ENCODE measurements at places on chromosomes 1 and 21. TPM values are rescaled to one million over a fixed set of nuclear protein-coding genes. Genes with fewer than 3 reads are reported as not detected.

DNA sequence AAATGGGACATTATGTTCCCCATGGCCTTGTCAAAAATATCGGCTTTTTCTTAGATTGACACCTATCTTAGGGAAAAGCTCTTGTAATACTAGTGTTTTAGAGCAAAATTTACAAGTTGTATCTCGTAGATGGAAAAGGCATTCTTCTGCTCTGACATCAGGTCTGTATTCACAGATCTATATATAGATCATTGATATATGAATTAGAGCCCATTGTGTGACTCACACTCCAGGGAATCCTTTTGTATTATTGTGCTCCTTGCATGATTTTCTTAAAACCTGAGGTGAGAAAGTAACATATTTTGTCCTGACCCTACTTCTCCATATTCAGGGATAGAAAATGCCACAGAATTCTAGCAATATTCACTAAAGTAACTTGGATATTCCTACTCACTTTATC is 1160.8 kb upstream of the B3GALT2 start:
- no peaks in the 10 kb centered on the region for H3K27me3 ChIP-seq
- H3K4me1 ChIP-seq, result no peaks in the 10 kb centered on the region
- H3K4me3 ChIP-seq, result no peak overlapping the region
- no peak overlapping the region for H3K27ac ChIP-seq

DNA sequence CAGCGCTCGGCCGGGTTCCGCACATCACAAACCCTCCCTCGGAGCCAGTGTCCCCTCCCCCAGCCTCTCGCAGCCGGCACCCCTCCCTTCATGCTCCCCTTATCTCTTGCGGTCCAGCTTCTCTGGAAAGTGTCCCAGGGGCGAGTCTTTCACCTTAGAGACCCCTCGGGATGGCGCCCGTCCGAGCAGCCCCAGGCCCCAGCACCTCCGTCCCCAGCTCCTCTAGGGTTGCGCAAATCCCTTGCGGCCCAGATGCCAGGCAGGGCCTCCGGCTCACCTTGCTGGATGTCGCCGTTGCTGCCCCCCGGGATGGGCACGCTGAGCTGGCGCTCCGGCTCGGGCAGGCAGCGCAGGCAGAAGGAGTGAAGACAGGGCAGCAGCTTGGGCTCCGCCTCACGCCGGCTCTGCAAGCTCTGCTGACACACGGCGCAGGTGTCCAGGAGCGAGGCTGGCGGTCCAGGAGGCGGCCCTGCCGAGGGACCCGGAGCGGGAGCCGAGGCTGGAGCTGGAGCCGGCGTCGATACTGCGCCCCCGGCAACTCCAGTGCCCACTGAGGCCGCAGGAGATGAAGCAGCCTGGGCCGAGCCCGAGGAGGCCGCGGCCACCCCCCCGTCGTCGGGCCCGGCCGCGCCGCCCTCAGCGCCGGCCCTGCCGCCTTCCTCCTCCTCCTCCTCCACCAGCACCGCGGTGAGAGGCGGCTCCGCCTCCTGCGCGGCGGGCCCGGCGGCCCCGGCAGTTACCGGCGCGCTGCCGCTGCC is 550 bp downstream of the TRIM33 start:
- DNase-seq, result peak; percentile 69
- H3K36me3 ChIP-seq, result no peaks in the 10 kb centered on the region
- H3K4me3 ChIP-seq, result peak overlapping the region; percentile 93
- H3K27ac ChIP-seq, result peak overlapping the region; percentile 97
- no peaks in the 10 kb centered on the region for H3K27me3 ChIP-seq

- H3K36me3 ChIP-seq, result no peaks in the 10 kb centered on the region
- no peaks in the 10 kb centered on the region for H3K27me3 ChIP-seq
- DNase-seq, result no peak
- H3K4me1 ChIP-seq, result peaks cover 14% of the 10 kb centered on the region
- no peak overlapping the region for H3K4me3 ChIP-seq
Measured at GRCh38 chr1:66274634-66275033, 259.3 kb upstream of the SGIP1 start.

DNA sequence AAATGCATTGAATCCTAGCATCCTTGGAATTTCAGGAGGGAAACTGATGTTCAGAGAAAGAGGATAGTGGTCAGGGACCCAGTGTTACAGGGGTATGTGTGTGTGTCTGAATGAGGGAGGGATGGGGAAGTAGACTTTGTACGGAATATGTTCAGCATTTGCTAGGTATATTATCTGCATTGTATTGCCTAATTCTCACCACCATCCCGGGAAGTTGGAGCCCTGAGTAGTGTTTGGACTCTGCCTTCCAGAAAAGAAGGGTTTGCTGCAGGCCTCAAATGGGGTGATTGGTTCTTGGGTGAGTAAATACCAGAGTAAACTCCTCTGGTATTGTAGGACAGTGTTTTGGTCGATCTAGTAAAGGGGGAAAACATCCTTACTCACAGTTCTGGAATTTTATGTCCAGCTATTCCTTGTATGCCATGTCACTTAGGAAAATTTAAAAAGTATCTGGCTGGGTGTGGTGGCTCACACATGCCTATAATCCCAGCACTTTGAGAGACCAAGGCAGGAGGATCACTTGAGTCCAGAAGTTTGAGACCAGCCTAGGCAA is 7.1 kb upstream of the ZNF496 start:
- no peak overlapping the region for H3K27ac ChIP-seq
- H3K4me1 ChIP-seq, result peaks cover 1% of the 10 kb centered on the region
- H3K27me3 ChIP-seq, result no peaks in the 10 kb centered on the region
- DNase-seq, result no peak
- H3K36me3 ChIP-seq, result no peaks in the 10 kb centered on the region

- H3K27me3 ChIP-seq, result no peaks in the 10 kb centered on the region
- peak overlapping the region; percentile 32 for H3K27ac ChIP-seq
- peaks cover 59% of the 10 kb centered on the region for H3K4me1 ChIP-seq
- H3K36me3 ChIP-seq, result no peaks in the 10 kb centered on the region
- DNase-seq, result no peak
- H3K4me3 ChIP-seq, result no peak overlapping the region
Measured at GRCh38 chr1:172476218-172476811, 32.4 kb upstream of the PIGC start.

KRTAP10-7 gene
- total RNA-seq, result not detected

PFKFB2 gene
- 4.9 TPM for total RNA-seq

GRCh38 chr1:45299981-45300668 is 26.6 kb upstream of the HPDL start:
- H3K27me3 ChIP-seq, result no peaks in the 10 kb centered on the region
- peaks cover 11% of the 10 kb centered on the region for H3K4me1 ChIP-seq
- H3K36me3 ChIP-seq, result no peaks in the 10 kb centered on the region

IFI16 gene
- 11.2 TPM for total RNA-seq

PIK3C2B gene
- 11.4 TPM for total RNA-seq

- peaks cover 30% of the 10 kb centered on the region for H3K4me1 ChIP-seq
- no peak for DNase-seq
- H3K36me3 ChIP-seq, result no peaks in the 10 kb centered on the region
- no peak overlapping the region for H3K27ac ChIP-seq
- H3K27me3 ChIP-seq, result no peaks in the 10 kb centered on the region
- H3K4me3 ChIP-seq, result no peak overlapping the region
Measured at GRCh38 chr1:52918201-52918600, 3.3 kb downstream of the ECHDC2 start.

GRCh38 chr21:33546086-33546485 is 3.2 kb downstream of the SON start:
- DNase-seq, result no peak
- no peak overlapping the region for H3K4me3 ChIP-seq
- H3K27ac ChIP-seq, result no peak overlapping the region
- peaks cover 13% of the 10 kb centered on the region for H3K36me3 ChIP-seq
- no peaks in the 10 kb centered on the region for H3K27me3 ChIP-seq

DNA sequence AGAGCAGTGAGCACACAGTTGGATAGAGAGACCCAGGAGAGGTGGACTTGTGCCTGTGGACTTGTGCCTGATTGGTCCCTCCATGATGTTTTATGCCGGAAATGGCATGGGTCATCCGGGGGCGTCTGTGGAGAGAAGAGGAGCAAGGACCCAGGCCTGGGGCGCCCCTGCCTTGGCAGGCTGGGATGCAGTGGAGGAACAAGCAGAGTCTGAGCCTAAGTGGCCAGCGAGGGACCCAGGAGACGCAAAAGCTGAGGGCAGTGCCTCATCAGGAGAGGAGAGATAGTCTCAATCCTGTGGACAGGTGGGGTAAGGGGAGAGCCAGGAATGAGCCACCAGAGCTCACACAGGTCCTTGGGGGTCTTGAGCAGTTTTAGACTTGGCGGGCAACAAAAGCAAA is 146.9 kb downstream of the PCBP3 start:
- H3K4me1 ChIP-seq, result no peaks in the 10 kb centered on the region
- H3K4me3 ChIP-seq, result no peak overlapping the region
- H3K27ac ChIP-seq, result no peak overlapping the region
- no peaks in the 10 kb centered on the region for H3K36me3 ChIP-seq
- DNase-seq, result no peak

LMX1A gene
- total RNA-seq, result not detected

DNA sequence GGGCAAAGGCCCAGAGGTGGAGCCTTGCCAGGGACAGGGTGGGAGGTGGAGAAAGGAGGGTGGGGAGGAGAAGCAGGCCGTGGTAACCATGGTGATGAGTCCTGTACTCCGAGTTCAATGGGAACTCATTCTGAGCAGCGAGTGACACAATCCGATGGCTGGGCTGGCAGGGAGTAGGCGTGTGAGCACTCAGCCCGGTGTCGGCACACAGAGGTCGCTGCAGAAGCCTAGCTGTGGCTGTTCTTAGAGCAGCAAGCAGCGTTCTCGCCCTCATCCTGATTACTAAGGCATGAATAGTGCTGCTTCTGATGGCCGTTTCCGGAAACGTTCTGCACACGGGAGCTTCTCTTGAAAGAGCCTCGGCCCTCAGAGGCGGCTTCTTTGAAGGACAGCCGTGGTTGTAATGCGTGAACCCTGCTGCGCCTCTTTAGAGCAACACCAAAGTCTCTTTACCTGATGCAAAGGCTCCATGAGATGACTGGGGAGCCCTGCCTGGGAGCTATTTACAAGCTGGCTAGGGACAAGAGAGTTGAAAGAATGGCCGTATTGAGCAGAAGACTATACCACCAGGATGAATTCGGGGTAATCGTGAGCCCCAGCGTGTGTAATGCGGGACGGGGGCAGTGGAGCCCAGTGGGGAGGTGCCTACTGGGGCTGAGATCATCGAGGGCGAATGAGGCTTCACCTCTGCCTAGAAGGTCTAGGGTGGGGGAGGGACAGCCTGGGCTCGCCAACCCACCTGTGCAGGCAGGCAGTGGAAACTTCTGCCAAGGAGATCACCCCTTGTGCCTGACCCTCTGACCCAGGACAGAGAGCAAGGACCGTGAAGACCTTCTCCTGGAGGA is 72.8 kb upstream of the PAX7 start:
- H3K4me1 ChIP-seq, result peaks cover 10% of the 10 kb centered on the region
- H3K27me3 ChIP-seq, result no peaks in the 10 kb centered on the region
- no peaks in the 10 kb centered on the region for H3K36me3 ChIP-seq
- no peak overlapping the region for H3K27ac ChIP-seq

LIN28A gene
- not detected for total RNA-seq

DNA sequence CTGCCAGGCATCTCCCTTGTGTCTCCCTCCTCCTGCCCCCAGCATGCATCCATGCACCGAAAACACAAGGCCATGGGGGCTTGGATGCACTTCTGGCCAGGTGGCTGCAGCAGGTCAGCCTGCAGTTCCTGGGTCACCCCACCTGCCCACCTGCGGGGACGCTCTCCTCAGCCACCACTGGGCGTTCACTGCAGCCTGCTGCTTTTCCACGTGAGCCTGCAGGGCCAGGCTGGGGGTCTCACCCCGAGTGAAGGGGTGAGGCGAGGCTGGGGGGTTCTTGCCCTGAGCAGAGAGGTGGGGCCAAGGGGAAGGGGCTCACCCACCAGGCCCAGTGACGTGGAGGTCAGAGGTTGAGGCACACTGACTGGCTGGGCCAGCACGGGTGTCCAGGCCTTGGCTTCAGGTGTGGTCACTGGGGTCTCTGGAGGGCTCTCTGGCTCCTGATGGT is 64.6 kb downstream of the WNT9A start:
- no peak for DNase-seq
- no peak overlapping the region for H3K27ac ChIP-seq
- no peaks in the 10 kb centered on the region for H3K27me3 ChIP-seq
- no peak overlapping the region for H3K4me3 ChIP-seq

- no peak overlapping the region for H3K27ac ChIP-seq
- no peak overlapping the region for H3K4me3 ChIP-seq
- no peaks in the 10 kb centered on the region for H3K27me3 ChIP-seq
Measured at GRCh38 chr1:217205578-217205977, 425.3 kb downstream of the GPATCH2 start.

CFHR4 gene
- total RNA-seq, result not detected

GRCh38 chr1:168636642-168637111 is 60.3 kb downstream of the XCL1 start:
- peak; percentile 38 for DNase-seq
- peaks cover 19% of the 10 kb centered on the region for H3K4me1 ChIP-seq
- H3K36me3 ChIP-seq, result no peaks in the 10 kb centered on the region
- no peaks in the 10 kb centered on the region for H3K27me3 ChIP-seq

DNA sequence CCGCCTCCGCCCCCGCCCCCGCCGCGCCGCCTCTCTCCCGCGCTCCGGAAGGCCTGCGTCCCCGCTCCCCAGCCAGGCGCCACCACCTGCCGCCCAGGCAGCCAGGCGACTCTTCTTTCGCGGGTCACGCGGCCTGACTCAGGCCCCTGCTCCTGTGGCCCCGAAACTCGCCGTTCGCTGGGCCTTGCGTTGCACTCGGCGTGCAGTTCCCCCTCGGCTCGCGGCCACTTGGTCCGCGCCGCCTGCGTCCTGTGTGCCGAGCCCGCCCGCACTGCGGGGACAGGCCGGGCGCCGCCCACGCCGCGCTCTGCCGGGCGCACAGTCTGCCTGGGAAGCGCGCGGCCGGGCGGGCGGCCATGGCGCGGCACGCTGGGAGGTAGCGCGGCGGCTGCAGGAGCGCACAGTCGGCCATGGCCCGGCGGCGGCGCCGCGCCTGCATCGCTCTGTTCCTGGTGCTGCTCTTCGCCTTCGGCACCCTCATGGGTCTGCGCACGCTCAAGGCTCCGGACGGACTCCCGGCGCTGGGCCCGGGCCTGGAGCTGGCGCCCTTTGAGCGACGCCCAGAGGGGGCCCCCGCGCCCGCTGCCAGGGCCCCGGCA is at the start of gene MANEAL:
Gene MANEAL, plus strand, starts transcription at position 75 of the 599 bp plus-strand sequence. Its CDS starts 336 bp downstream, at position 411.
- peak; percentile 66 for DNase-seq
- H3K27ac ChIP-seq, result no peak within 1 kb of the TSS
- peaks cover 20% of the 10 kb centered on the region for H3K4me1 ChIP-seq
- H3K4me3 ChIP-seq, result peak within 1 kb of the TSS; percentile 32
- no peaks in the 10 kb centered on the region for H3K27me3 ChIP-seq

LYPD8 gene
- not detected for total RNA-seq

- H3K27me3 ChIP-seq, result no peaks in the 10 kb centered on the region
- H3K4me1 ChIP-seq, result no peaks in the 10 kb centered on the region
- no peak for DNase-seq
- no peak overlapping the region for H3K27ac ChIP-seq
- no peaks in the 10 kb centered on the region for H3K36me3 ChIP-seq
- H3K4me3 ChIP-seq, result no peak overlapping the region
Measured at GRCh38 chr1:110452330-110452729, 1.4 kb downstream of the PROK1 start.

MDM4 gene
- total RNA-seq, result 72.9 TPM

MFN2 gene
- total RNA-seq, result 20.1 TPM

GRCh38 chr1:108190686-108191416 is 9.3 kb downstream of the SLC25A24 start:
- no peaks in the 10 kb centered on the region for H3K27me3 ChIP-seq
- no peak overlapping the region for H3K27ac ChIP-seq
- H3K4me3 ChIP-seq, result no peak overlapping the region
- H3K36me3 ChIP-seq, result no peaks in the 10 kb centered on the region

- DNase-seq, result no peak
- no peak overlapping the region for H3K4me3 ChIP-seq
- no peaks in the 10 kb centered on the region for H3K36me3 ChIP-seq
Measured at GRCh38 chr1:165949335-165950130, 122.1 kb downstream of the UCK2 start.
